ENCODE measurements at places on chromosomes 13 and 19.

GRCh38 chr13:106355866-106356265 lies 179.6 kb downstream of the EFNB2 start:
- no peak for DNase-seq

GRCh38 chr19:2231621-2232221 lies 4.4 kb downstream of the PLEKHJ1 start:
- DNase-seq: no peak

- no peak for DNase-seq
Observed at GRCh38 chr13:73018336-73018735, 40.5 kb upstream of the KLF5 start.

DNA sequence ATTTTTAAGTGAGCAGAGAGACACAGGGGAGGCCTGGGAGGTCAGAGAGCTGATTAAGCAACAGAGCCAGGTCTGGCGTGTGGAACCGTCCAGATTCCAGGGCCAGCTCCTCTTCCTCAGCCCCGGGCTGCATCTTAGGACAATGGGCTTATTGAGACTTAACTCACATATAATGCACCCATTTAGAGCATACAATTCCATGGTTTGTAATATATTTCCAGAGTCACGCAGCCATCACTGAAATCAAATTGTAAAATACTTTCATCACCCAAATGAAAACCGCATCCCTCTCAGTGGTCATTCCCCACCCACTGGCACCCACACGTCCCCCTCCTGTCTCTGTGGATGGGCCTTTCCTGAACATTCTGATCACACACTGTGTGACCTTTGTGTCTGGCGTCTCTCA lies 2.1 kb upstream of the HMG20B start:
- DNase-seq: no peak

- DNase-seq: no peak
Observed at GRCh38 chr19:6095760-6096159, 14.5 kb downstream of the RFX2 start.
